Esophagus squamous epithelium (tissue), 5 donors: ENCODE measurements at places on chromosomes 11 and 22.

- no peak for DNase-seq
Observed at GRCh38 chr11:61700212-61700611, 20.0 kb downstream of the DAGLA start.

DNA sequence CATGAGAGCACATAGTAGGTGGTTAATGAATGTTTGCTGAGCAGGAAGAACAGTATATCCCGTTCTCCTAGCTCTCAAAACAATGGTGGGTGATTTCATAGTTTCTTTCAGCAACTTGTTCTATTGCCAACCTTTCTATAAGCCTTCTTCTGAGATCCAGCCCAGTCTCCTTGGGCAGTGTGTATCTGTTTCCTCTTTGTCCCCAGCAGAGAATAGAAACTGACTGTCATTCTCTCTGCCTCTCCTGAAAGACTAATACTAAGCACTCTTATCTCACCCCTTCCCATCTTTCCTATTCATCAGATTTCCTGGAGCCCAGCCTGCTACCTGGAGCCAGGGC, 272.9 kb downstream of the ST3GAL4 start:
- no peak for DNase-seq

GRCh38 chr11:28400331-28401100, 292.3 kb downstream of the METTL15 start:
- no peak for DNase-seq

GRCh38 chr11:113019711-113020110, 58.5 kb downstream of the NCAM1 start:
- no peak for DNase-seq

- DNase-seq = no peak
Observed at GRCh38 chr11:15901790-15902189, 454.6 kb downstream of the SOX6 start.

- no peak for DNase-seq
Observed at GRCh38 chr11:117824571-117825537, at the start of gene FXYD2. TSS of gene FXYD2 (minus strand) at chr11:117824744. CDS start at chr11:117824678, 66 bp downstream.

GRCh38 chr11:87304412-87304811, 266.7 kb downstream of the TMEM135 start:
- DNase-seq = no peak

DNA sequence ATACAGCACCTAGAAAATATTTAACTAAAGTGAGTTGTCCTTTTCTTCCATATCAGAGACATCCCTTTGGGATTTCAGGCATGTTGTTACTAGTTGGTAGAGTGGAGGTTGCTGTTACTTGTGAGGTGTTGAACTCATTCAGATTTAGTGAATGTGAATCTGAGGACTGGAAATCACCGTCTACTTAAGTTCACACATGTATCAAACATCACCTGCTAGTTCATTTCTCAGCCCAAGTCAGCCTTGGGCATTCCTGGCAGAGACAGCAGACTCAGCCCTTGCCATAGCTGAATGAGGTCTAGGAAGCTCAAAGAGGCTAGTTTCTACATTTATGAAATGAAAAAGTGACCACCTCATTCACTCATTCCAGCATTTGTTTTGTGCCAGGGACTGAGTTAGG, 9.7 kb downstream of the KDELR3 start:
- no peak for DNase-seq

GRCh38 chr22:31968022-31968421, 23.7 kb downstream of the YWHAH start:
- DNase-seq = no peak

GRCh38 chr11:74248469-74248868, 63.0 kb downstream of the P4HA3 start:
- no peak for DNase-seq

GRCh38 chr11:125586623-125587022, 6.0 kb upstream of the STT3A start:
- DNase-seq = no peak
